ENCODE measurements at places on chromosomes 5 and 9.
A peak's percentile ranks its signal among the peaks of the same experiment; 100 is the strongest.

DNA sequence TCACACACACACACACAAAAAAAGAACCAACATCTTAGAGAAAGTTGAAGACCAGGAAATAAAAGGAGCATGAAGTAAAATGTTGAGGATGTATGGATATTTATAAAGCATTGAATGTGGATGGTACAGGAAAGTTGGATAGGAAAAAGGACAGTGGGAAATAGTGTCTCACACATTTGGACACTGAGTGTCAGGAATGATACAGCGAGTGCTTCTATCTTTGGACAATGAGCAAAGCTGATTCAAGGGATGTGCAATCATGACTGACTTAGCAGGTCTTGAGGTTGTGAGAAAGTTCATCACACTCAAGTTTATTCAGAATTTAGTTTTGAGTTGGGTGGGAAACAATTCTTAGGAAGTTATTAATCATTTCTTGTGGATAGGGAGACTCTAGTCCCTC is 50.1 kb upstream of the SRP19 start:
- no peak for DNase-seq

DNA sequence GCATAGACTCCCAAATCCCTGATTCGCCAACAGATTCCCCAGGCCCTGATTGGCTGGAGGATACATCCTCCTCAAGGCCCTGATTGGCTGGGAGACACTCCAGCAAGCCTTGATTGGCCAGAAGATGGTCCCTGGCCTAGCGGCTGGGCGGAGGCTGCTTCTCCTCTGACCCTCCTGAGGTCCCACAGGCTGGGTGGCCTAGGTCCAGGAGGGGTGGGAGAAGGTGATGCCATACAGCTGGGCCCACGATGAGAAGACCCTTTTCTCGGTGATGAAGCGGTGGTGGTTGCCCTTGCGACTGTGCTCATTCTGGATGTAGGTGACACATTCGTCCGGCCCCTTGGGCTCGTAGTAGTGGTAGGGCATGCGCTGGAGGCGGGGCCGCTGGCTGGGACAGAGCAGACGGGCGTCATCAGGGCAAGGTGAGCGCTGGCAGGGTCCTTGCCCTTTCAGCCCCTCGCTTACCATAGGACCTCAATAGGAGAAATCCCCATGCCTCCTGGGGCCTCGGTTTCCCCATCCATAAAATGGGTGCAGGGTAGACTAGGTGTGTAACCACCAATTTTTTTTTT is 9.0 kb upstream of the AK1 start:
- no peak for DNase-seq

DNA sequence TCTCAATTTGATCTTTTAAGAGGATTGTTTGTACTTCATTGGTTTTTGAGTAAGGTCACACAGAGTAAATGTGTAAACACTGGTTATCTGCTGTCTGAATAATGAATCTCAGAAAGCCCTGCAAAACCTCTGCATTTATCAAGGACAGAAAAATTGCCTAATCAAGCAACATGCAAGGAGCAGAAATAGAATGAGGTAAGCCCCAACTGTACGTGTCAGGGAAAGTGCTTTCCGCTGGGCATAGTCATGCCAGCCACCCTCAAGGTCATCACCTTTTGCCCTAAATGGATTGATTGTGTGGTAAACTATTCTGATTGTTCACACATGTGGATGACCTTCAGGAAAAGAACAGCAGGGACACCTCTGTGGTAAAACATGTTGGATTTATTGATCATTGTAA is 376.9 kb upstream of the KCNN2 start:
- DNase-seq: no peak

DNA sequence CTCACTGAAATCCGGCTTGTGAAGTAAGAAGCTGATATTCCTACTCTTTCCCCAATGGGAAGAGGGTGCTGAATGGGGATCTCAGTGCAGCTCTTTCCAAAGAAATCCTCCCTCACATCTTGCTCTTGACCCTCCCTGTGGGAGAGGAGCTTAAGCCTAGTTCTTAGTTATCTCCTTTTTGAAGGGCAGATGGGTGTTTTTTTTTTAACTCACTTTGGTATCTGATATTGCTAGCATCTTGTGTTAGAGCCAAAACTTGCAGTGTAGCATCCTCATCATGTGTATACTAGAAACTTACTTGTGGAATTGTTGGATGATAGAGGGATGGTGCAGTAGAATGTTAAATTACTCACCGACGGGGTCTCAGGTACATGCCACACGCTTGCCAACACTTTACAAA is 90.2 kb downstream of the F2RL2 start:
- DNase-seq: no peak

GRCh38 chr9:3181049-3181953 is 337.4 kb upstream of the PUM3 start:
- DNase-seq: peak; percentile 55

GRCh38 chr5:102888483-102888882 is 133.4 kb downstream of the PAM start:
- DNase-seq: no peak

DNA sequence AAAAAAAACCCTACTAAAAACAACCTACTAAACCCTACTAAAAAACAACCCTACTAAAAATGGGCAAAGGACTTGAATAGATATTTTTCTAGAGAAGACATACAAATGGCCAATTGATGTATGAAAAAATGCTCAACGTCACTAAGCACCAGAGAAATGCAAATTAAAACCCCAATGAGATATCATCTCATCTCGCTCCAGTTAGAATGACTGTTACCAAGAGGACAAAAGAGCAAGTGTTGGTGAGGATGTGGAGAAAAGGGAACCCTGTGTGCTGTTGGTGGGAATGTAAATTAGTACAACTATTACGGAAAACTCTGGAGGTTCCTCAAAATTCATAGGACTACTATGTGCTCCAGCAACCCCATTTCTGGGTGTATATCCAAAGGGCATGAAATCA is 10.8 kb downstream of the SDHA start:
- DNase-seq: no peak

DNA sequence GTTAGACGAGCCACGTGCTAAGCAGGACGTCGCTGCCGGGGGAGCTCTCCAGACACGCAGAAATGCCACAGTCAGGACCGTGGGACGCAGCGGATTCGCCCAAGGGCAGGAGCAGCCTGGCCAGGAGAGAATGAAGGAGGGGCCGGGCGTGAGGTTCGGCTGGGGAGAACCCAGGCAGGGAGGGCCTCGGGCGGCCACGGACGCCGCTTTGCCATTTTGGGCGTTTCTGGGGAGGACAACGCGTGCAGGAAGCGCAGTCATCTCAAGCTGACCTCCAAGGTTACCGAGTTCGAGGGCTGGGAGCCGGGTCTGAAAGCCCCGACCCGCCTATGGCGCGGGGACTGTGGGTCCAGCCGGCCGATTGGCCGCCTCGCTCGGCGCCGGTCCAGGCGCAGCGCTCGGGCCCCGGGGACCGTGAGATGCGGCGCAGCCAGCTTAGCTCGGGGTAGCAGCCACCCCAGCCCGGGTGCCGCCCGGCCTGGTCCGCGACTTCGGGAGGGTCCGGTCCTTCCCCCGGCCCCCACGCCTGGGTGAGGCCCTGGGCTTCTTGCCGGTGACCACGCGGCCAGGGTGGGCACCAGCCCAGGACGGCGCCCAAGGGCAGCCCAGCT is 760 bp upstream of the MAN1B1 start:
- peak; percentile 58 for DNase-seq

DNA sequence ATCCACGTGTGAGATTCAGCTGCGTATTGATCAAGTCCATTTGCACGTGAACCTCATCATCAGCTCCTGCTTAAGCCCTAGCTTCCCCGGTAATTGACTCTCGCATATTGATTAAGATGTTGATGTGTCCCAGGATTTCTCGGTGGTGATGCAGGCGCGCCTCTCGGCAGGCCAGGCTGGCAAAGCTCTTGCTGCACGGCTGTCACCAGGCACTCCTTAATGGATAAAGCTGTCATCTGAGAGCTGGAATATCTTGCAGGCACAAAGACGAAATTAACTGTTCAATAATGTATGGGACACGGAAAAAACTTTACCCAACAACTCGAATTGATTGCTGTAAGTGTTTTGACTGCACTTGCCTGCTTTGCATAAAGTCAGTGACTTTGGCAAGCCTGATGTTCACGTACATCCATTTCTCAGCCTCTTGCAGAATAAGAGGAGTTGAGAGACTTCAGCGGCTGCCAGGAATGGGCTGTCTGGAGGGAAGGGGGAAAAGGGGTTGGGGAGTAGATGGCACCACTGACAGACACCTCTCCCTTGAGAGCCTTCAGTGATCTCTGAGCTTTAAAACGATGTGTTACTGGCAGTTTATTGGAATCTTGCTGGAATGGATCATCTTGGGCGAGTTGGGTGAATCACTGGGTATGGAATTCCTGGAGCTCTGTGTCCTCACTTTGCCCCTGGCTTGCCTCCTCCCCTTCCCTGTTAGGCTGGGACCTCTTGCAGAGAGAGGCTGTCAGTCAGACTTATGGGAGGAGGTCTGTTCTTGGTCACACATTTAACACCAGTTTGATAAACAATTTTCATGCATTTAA is 650.3 kb downstream of the CCDC171 start:
- no peak for DNase-seq

- no peak for DNase-seq
Observed at GRCh38 chr5:134994560-134995156, 27.0 kb downstream of the CATSPER3 start.

GRCh38 chr5:41636605-41637004 is 126.2 kb upstream of the PLCXD3 start:
- DNase-seq: no peak
